ENCODE measurements at places on chromosomes 2 and 18.

- no peak for DNase-seq
Observed at GRCh38 chr2:145321344-145321743, 801.4 kb upstream of the ZEB2 start.

GRCh38 chr2:198100346-198100745 lies 296.0 kb downstream of the PLCL1 start:
- DNase-seq, result no peak

GRCh38 chr2:29295845-29296244 lies 180.6 kb downstream of the CLIP4 start:
- DNase-seq, result no peak

- DNase-seq, result no peak
Observed at GRCh38 chr2:134128746-134129145, 125.1 kb upstream of the MGAT5 start.

- no peak for DNase-seq
Observed at GRCh38 chr18:74249181-74249968, 42.4 kb downstream of the CYB5A start.

DNA sequence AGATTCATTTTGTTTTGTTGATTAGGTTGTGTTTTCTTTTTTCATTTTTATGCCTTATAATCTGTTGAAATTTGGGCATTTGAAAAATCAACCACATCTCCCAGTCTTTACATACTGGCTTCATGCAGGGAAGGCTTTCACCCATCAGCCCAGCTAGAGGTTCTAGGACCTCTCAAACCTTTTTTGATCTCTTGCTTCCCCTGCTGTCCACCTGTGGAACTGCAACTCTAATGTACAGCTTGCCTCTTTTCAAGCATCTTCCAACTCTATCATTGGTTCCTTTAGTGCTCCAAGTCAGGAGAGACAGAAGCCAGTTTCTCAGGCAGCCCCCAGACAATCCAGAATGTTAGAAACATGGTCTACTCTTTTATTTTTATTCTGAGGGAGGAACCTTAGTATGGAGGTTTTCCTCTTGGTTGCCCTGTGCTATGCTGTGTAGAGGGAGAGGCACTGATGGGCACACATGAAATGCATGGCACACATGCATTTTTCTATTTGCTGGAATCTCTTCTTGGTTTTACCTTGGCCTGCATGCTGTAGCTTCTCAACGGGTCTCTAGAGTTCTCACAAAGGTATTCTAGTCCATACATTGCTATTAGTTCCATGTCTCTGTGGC lies 107.2 kb upstream of the L3MBTL4 start:
- DNase-seq, result peak; percentile 16

DNA sequence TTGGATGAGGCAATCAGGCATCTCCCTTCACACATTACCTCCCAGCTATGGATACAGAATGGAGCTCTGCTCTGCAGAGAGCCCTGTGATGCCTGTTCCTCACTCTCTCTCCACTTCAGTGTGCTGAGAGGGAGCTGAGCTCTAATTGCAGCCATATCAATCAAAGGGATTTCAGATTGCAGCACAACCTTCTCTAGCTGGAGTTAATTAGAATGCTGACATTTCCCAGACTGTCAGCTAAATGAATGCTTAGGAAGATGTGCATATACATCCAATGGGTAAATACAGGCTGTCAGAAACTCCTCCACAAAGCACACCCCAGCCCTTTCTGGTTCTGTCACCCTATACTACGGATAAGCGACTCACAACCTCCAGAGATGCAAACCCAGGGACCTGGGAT lies 402.6 kb downstream of the EIPR1 start:
- DNase-seq, result no peak

DNA sequence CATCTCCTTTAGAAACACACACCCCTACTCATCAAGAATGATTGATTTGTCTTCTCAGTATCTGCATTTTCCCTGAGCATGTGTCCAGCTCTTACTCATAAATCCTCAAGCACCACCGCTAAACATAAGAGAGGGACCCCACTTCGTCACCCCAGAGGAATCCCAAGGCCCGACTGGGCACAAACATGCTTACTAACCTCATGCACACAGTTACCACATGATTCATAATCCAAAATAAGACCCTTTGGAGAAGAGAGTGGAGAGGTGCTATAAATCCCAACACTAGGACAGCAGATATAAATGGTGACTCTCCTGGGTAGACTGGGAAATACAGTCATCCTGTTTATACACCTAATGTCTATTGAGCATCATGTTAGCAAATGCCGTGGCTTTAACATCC lies 843.2 kb upstream of the ID2 start:
- DNase-seq, result no peak

DNA sequence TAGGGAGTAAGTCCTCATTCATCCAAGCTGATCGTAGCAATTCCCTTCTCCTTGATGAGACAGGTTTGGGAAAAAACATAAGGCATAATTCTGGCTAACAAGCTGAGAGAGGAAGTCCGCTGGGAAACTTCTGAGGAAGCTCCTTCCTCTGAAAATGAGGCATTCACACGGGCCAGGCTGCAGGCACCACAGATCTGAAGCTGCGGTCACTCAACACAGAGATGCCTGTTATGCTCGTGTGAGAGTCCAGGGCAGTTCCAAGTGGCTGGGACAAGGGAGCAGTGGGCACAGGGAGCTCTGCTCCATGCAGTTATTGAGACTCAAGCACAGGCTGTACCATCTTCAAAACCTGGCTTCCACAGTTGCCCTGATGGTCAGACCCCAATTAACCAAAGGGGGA lies 200.9 kb upstream of the ID2 start:
- DNase-seq, result no peak

DNA sequence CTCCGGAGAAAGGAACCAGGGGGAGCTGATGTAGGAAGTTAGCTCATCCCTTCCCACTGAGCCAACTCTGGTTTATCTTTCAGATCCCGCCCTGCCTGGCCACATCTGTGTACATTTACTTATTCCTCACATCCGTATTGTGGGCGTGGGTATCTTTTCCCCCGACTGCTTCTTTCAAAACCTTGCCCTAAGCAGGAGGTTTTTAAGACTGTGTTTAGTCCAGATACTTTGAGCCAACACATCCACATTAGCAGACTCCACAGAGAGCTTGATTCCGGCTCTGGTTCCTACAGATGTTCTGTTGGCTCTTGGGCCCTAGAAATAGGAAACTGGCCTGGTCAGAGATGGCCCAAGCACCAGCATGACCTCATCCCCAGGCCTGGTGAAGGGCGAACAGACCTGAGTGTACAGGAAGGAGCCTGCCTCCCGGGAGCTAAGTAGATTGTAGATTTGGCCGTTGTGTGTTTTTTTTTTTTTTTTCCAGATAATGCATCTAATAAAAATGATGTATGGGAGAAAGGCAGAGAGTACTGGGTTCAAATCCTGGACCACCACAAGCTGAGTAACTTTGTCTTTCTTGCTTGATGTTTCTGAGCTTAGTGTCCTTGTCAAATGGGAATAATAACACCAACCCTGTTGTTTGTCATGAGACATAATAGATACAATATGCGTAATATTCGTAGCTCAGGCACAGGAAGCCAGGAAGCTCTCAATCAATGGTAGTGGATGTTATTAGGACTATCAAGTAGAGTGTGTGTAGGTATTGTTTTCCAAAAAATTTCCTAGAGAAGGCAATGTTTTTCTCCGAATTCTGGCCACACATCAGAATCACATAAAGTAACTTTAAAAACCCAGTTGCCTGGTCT lies 92.3 kb downstream of the PRKCE start:
- DNase-seq, result no peak

DNA sequence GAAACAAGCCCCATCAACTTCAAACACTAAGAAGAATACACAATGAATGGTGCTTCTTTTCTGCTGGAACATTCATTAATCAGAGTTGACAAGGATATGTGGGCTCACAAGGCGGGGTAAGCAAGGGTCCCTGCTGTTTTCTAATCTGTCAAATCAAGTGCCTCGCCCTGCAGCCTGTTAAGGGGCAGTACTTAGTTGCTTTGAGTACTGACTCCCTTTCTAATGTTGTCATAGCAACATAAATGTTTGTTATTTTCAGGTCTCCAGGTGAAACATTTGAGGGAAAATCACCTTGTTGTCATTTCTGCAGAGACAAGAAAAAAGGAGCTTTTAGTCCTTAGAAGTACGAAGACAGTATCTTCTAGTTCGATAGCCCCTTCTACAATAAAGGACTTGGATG lies 284.7 kb upstream of the PKDCC start:
- DNase-seq, result no peak

Measured in activated CD4-positive, alpha-beta memory T cell treated with anti-CD3 and anti-CD28 coated beads, Interleukin-2, amount 10 ng/mL, durations not matched to agents 7 days and 5 days (primary cell).